Activated T-cell treated with anti-CD3 and anti-CD28 coated beads, Interleukin-2, amount 50 U/mL, for 1 hour (primary cell): ENCODE measurements at places on chromosomes 12 and 14.

GRCh38 chr14:33812181-33812580 is 138.7 kb downstream of the EGLN3 start:
- no peak for DNase-seq

DNA sequence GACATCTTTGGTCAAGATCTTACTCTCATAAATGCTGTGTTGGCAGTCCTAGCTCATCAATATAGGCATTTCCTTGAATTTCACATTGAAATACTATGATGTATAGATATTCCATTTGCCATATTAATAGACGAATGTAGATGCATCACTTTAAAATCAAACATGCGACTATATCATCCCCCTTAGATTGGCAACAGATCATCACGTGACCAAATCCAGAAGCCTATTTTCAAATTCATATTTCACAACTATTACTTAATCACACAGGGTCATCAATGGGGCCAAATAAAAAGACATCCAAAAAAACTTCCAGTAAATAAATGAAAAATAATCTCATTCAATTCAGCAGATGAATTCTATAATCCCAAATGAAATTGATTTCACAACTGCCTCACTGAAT is 15.3 kb downstream of the LMO3 start:
- no peak for DNase-seq

DNA sequence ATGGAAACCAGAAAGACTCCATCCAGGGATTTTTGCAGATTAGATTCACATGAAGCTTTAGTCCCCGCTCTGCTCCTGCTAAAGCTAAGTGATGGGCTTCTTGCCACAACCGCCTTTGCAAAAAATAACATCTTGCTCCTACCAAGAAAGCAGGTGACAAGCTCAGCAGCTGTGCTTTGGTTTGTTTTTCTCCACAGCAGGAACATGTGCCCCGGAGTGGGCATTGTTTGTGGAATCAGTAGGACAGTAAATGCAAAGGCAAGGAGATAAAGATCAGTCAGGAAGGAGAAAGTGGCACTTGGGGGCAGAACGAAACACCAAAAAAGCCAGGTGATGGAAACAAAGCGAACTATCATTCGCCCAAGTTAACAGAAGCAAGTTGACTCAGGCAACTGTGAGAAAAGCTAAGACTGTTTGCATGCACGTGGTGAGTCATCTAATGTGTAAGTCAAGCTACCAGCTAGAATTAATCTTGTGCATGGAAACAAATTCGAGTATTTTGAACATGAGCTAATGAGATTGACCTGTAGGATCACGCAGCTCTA is 165.5 kb upstream of the PLXNC1 start:
- DNase-seq, result no peak

DNA sequence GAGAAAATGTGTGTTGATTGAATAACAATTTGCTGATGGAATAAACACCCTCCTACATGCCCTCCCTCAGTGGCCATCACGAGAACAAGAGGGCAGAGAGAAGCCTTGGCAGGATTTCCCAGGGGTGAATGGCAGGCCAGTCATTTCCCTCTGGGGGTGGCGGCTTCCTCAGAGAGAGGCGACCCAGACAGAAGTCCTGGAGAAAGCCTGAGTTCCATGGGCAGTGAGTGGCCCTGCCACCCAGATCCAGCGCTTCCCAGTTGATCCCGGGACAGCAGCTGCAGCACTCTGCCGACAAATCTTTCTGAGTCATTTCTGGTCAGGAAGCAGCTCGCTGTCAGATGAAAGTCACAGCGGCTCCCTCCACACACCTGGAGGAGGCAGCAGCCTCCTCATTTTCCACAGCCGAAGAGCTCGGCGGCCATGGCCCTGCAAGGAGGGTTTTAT is 123.0 kb downstream of the SCARB1 start:
- no peak for DNase-seq

DNA sequence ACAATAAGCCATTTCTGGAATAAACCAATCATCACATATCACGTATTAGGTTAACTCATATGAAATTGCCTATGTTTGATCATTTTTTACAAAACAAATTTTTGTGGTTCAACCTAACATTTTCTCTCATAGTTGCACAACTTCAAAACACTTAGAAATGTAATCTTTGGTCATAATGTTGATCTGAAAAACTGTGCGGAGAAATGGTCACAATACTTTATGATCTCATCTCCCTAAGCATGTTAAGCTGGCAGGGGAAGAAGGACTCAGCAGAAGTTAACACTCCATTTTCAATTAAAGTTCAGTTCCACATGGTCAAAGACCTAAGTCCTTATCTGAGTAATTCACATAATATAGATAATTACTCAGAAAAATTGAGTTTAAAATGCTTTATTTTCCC is 194.8 kb downstream of the CAPZA3 start:
- no peak for DNase-seq

DNA sequence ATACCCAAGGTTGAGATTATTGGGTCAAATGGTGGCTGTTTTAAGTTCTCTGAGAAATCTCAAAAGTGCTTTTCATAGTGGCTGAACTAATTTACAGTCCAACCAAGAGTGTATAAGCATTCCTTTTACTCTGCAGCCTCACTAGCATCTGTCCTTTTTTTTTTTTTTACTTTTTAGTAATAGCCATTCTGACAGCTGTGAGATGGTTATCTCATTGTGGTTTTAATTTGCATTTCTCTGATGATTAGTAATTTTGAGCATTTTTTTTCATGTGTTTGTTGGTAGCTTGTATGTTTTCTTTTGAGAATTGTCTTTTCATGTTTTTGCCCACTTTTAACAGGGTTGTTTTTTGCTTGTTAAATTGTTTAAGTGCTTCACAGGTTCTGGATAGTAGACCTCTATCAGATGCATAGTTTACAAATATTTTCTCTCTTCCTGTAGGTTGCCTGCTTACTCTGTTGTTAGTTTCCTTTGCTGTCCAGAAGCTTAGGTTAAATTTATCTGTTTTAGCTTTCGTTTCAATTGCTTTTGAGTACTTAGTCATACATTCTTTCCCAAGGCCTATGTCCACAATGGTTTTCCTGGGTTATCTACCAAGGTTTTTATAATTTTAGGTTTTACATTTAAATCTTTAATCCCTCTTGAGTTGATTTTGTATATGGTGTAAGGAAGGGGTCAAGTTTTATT is 881.3 kb upstream of the SEL1L start:
- DNase-seq, result no peak

- DNase-seq, result no peak
Observed at GRCh38 chr14:101025696-101026095, 122.2 kb upstream of the RTL1 start.

DNA sequence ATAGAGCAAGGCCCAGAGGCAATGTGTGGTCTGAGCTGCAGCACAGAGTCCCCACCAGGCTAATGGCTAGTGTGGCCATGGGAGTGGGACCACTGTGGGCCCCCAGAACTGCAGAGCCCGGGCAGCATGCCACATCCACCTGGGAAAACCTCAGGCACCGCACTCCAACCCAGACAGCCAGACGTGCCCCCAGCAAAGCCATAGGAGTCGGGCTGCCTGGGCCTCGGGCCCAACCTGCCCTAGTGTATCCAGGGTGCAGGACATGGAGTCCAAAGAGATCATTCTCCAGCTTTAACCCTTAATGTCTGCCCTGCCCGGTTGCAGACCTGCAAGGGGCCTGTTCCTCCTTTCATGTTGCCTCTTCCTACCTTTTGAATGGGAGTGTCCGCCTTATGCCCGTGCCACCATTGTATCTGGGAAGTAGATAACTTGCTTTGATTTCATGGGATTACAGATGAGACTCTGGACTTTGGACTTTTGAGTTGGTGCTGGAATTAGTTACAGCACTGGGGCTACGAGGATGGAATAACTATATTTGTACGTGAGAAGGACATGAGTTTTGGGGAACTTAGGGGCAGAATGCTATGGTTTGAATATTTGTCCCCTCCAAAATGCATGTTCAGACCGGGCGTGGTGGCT is 29.1 kb upstream of the DEGS2 start:
- DNase-seq, result no peak
